ENCODE measurements at places on chromosomes 7 and 10.

GRCh38 chr7:79453558-79454360 lies at the start of gene MAGI2:
TSS of gene MAGI2 (minus strand) at chr7:79453667. CDS start at chr7:79453320, 347 bp downstream.
- DNase-seq, result peak; percentile 74

DNA sequence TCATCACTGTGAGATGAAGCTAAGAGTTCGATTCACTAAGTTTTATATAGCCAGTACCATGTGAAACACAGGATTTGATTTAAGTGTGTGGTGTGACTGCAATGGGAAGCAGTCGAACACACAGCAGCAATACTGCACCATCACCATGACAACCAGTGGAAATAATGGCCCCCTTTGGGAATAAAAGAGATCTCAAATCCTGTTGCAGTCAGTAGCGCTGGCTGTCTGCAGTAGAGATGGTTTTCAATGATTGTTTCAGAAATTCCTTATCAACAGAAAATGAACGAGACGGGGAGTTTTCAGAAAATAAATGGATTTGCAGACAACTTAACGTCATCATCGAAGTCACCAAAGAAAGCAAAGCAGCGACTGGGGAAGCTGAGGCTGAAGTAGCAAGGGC lies 91.0 kb downstream of the PTPRE start:
- peak; percentile 6 for DNase-seq

- DNase-seq, result no peak
Measured at GRCh38 chr7:73817121-73817520, 13.7 kb upstream of the CLDN4 start.

- DNase-seq, result no peak
Measured at GRCh38 chr10:66822801-66823200, 103.0 kb upstream of the LRRTM3 start.

- no peak for DNase-seq
Measured at GRCh38 chr7:46651561-46652088, 730.6 kb upstream of the IGFBP3 start.

DNA sequence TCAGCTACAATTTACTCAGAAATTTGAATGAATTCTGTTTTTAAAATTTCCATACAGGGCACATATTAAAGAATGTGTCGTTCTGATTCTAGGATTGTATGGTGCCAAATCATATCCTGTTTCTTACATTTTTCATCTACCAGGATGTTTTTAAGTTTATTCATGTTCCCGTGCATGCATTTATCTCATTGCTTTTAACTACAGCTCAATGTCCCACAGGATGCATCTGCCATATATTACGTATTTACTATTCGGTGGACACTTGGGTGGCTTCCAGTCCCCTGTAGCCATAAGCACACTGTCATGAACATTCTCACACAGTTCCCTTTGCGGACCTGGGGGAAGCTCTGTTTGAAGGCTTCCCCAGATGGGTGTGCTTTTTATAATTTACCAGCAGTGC lies 122.3 kb downstream of the CCDC71L start:
- DNase-seq, result peak; percentile 68

DNA sequence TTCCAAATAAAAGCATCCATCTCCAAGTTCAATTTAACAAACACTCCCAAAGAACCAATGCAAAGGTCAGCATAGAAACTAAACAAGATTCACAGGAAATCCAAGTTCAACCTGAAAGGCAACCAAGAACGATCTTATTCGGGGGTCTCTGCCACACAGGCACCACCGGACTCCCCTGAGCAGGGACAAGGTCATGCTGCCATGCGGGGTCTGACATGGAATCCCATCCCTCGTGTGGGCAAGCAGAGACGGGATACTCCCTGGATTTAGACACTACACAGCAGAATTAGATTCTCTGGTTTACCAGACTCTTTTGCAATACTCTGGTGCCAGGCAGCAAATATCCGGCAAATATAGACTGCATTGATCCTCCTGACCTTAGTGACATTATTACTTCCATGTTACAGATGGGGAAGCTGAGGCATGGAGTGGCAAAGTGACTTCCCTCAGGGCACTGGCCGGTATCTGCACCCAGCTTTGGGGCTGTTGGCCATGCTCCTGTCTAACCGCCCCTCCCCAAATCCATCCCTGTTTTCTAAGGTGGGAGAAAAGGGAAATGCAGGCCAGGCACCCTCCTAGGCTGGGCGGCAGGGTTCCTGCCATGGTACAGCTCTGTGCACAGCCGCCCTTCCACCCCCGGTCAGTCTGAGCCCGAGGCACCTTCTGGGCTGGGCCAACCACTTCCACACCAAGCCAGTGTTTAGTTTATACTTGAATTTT lies 111.8 kb downstream of the VIPR2 start:
- DNase-seq, result no peak

DNA sequence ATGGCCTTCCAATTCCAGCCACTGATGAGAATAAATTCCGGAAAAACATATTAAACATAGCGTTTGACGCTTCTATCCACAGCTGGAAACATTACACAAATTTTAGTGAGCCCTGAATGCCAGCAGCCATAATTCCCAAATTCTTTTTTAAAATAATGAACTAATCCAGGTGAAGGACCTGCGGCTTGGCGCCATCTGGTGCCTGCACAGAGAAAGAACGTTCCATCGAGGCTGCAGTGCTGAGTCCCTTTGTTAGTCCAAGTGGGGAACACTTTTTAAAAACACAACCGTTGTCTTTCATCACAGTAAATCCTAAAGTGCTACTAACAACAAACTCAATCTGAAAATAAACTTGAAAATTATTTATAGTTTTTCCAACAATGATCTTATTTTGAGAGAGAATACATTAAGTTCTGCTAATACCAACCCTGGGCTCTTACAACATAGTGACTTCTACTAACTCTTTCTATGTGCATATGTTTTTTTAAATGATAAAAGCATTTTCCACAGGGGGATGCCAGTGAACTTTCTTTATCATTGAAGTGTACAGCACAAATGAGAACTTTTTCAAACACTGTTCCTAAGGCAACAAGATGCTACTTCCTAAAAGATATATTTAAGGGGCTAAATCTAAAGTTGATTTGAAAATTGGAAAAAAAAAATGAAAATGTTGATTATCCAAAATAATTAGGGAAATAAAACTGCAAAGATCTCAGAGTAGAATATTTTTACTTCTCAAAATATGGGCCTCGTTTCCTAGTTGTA lies 166.9 kb upstream of the RNF32 start:
- peak; percentile 20 for DNase-seq

- no peak for DNase-seq
Measured at GRCh38 chr7:96629884-96630283, 79.8 kb downstream of the SEM1 start.

DNA sequence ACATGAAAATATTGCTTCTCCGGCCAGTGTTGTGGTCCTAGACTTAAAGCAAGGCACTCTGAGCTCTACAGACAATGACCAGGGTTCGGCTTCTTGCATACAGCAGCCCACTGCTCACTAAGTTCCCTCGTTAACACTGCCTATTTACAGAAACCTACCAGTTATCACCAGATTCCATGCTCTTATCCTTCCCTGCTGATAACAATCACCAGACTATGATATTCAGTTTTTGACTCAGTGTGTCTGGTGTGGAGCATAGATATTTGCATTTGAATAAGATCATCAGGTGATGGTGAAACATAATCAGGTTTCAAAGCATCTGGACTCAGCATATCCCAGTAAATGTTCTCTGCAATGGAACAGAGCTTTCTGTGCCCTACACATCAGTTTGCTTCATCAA lies 182.3 kb downstream of the SNX13 start:
- no peak for DNase-seq

- DNase-seq, result no peak
Measured at GRCh38 chr10:19421674-19422073, 373.1 kb downstream of the MALRD1 start.

- DNase-seq, result no peak
Measured at GRCh38 chr10:95220539-95220938, 26.5 kb downstream of the ACSM6 start.

- no peak for DNase-seq
Measured at GRCh38 chr10:52571018-52571417, 201.6 kb downstream of the MBL2 start.

DNA sequence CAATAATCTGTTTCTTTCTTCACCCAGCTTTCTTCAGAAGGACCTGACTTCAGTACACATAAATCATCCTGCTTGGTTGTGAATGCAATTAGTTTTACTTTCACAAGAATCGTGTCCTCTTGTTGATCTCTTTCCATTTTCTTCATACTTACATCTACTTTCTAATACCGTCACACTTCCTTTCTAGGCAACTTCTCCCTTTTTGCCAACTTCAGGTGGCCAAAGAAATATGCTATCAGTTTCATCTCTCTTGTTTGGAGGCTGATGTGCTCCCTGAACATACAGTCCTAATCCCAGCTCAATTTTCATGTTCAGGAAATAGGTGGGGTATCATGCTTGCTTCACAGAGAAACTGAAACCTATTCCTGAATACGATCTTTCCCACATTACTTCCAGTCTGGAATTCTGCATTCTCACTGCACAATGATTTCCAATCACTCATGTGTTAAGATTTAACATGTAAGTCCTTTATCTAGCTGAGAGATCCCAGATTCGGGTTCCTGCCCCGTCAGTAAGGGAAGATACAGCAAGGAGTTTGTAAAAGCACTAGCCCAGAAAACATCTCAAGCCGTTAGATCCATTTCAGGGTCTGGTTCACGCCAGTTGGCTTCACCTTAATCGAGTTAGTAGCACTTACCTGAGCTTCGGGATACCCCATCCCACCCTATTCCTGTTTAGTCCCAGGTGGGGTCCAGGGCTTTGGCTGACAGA lies 994 bp downstream of the SLC25A28 start:
- DNase-seq, result peak; percentile 8

DNA sequence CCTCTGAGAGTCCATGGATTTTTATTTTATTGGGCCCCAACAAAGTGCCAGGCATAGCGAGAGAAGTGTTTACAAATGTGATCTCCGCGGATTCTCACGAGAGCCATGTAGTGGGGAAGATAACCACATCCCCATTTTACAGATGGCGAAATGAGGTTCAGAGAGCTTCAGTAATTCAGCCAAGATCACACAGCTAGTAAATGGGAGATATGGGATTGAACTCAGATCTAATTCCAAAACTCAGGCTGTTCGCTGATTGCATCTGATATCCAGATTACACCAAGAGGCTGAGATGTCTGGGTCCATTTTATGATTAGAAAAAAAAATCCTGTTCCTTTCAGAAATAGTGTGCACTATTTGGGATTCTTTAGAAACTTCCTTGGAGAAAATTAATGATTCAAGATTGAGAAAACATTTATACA lies 1.3 kb downstream of the FAS start:
- DNase-seq, result no peak

GRCh38 chr7:149773446-149774236 lies at the start of gene ZNF467:
TSS of gene ZNF467 (minus strand) at chr7:149773588. CDS start at chr7:149771032, 2,556 bp downstream.
- DNase-seq, result peak; percentile 16

- no peak for DNase-seq
Measured at GRCh38 chr7:42432644-42433043, 195.6 kb upstream of the GLI3 start.

DNA sequence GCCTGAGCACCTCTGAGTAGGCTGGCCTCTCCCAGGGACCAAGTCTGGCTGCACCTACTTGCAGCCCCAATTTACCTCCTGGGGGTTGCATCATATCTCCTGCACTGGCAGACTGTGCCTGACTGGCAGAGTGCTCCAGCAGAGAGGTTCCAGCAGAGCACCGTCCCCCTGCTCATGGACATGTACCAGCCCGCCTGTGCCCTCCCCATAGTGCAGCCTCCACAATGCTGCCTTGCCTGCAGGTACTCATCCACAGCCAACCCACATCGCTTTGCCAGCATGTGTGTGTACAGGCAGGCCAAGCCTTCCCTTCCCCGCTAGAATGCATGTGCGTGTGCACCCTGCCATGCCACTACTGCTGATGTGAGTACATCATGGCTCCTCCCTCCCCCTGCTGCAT lies 105.5 kb upstream of the NPSR1 start:
- no peak for DNase-seq

GRCh38 chr10:116704926-116705325 lies 37.4 kb downstream of the HSPA12A start:
- no peak for DNase-seq

DNA sequence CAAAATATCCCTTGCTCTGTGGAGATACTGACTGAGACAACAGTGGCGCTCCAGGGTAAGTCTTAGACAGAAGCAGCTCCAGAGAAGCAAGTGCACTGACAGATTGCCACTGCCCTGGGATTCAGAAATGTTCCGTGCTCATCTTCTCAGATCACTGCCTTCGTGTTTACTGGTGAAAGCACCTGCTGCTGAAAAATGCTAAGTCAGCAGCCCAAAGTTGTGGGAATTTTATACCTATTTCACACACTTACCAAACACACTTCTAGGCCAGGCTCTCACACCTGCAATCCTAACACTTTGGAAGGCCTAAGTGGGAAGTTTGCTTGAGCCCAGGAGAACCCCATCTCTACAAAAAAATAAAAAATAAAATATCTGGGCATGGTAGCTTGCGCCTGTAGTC lies 63.2 kb upstream of the DLX6 start:
- no peak for DNase-seq

- DNase-seq, result no peak
Measured at GRCh38 chr10:45006276-45007030, 5.7 kb downstream of the ZNF22 start.

GRCh38 chr7:9681284-9681683 lies 1247.9 kb downstream of the NXPH1 start:
- no peak for DNase-seq

DNA sequence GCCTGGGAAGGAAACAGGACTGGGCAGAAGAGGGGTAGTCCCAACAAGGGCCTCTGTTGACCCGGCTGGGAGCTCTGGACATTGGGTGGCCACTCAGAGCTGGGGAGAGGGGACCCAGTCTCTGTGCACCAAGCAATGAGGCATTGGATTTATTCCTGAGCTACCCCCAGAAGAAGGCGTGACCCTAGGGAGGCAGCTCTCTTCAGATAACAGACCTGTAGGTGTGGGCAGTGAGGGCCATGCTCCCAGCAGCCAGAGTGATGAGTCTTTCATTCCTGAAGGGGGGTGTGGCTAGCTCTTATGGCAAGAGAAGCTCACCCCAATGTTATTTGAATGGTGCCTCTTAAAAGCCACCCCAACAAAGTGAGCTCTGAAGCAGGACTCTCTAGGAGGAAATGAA lies 20.4 kb downstream of the TEX36 start:
- peak; percentile 40 for DNase-seq

DNA sequence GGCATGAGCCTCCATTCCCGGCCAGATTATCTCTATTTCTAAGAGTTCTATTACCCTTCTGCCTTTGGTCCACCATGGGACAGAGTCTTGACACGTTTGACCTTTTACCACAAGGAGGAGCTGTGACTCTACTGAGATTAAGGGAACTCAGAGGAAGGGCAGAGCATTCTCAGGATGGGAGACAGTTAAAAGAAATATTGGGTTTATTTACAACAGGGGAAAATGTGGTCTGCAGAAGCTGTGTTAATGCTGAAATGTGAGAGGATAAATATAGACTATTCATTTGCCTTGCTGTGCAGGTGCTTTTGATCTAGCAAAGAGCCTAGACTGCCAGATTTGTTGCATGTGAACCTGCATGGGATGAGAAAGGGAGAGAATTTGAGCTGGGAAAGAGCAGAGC lies 45.8 kb upstream of the PRSS58 start:
- DNase-seq, result peak; percentile 9

DNA sequence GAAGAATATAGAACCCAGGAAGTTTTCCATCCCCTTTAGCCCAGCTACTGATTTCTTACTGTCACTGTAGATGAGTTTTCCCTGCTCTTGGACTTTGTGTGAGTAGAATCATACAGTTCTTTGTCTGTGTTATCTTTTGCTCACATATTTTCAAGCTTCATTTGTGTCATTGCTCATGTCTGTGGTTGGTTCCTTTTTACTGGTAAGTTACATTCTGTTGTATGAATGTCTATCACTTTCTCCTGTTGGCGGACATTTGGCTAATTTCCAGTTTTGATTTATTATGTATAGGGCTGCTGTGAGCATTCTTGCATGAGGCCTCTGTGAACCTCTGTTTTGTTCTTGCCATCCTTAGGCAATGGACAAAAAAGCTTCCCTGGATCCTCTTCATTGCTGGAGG lies 5.3 kb downstream of the GLRX3 start:
- peak; percentile 28 for DNase-seq

GRCh38 chr10:5683065-5683464 lies 1.6 kb upstream of the TASOR2 start:
- DNase-seq, result no peak

All from fibroblast of skin of back (primary cell).